NCI-H1436 (cell line): ENCODE measurements at places on chromosomes 11 and 22.

DNA sequence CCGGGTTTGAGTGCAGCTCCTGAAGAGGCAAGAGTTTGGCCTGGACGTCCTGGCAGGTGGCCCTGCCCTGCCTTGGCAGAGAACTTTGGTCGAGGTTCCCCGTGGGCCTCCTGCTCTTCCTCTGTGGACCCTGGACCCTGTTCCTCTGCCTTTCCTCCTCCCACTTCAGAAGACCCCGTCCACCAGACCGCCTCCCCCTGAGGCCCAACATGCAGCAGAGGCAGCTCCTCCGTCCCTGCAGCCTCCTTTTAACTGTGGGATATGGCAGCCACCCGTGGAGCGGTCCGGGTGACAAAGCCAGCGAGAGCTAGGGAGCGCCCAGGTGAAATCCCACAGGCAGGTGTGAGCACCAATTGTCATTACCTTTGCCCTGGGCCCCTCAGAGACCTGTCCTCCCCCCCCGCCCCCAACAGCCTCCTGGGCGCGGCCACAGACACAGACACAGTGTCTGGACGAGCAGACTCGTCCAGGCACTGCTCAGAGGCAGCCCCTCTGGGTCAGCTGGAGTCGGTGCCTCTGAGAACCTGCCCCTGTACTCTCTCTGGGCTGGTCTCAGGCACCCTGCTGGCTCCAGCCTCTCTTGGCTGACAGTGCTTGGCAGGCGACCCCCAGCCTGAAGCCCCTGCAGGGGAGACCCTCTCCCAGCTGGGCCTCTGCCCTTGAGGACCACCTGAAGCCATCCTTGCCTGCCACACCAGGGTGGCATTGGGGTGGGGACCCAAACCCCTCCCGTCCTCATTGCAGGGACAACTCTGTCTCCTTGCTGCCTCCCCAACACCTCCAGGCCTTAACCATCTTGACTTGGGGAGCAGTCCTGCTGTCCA, 4.1 kb upstream of the PTDSS2 start:
- DNase-seq: no peak

DNA sequence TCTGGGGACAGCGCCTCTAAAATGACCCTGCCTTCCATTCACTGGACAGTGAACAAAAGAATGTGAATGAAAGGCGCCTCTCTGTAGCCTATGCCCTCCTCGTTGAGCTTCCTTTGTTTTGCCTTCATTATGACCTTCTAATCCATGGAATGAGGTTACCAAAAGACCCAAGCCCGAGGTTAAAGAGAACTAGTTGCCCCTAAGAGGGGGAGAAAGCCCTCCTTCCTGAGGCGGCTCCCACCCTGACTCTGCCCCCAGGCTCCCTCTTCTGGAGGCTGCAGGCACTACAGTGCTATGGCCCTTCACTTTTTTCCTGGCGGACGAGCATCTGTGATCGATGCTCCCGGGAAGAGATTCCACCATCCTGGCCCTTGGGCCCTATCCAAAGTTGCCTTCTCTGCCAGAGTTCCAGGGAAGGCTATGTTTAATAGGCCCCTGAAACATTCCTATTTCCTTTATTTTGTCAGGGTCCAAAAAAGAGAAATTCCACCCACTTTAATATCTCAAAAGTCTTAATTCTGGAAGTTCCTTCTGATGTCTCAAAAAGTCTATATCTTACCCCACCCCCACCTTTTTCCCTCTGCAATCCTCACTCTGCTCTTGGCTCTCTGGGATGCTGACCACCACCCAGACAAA, 147.3 kb downstream of the FEZ1 start:
- no peak for DNase-seq

- DNase-seq: no peak
Observed at GRCh38 chr11:93697611-93698010, 36.1 kb downstream of the CEP295 start.

- no peak for DNase-seq
Observed at GRCh38 chr11:120342226-120342625, 6.0 kb downstream of the ARHGEF12 start.
